Stimulated activated naive CD8-positive, alpha-beta T cell treated with anti-CD3 and anti-CD28 coated beads, Interleukin-15, amount 100 ng/mL, for 72 hours (primary cell): ENCODE measurements at places on chromosomes 5 and 9.

DNA sequence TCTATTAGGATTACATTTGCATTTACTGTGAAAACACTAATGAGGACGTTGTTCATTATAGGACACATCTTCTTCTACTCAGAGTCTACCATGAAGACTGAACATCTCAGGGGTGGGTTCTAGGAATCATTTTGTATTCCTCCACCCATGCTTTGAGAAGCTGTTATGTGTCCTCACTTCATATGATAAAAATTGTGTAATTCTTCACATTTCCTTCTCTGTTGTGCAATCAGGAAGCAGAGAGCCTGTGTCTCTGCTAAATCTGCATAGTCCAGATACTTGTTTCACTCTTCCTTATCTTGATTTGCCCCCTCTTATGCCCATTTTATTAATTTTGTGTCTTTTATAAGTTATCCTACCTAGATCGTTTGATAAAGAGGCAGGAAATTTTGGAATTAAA is 97.8 kb upstream of the IQGAP2 start:
- DNase-seq, result no peak

GRCh38 chr5:122319897-122320296 is 7.9 kb downstream of the SNCAIP start:
- no peak for DNase-seq

GRCh38 chr9:105173306-105173705 is 71.1 kb upstream of the SLC44A1 start:
- DNase-seq, result no peak

DNA sequence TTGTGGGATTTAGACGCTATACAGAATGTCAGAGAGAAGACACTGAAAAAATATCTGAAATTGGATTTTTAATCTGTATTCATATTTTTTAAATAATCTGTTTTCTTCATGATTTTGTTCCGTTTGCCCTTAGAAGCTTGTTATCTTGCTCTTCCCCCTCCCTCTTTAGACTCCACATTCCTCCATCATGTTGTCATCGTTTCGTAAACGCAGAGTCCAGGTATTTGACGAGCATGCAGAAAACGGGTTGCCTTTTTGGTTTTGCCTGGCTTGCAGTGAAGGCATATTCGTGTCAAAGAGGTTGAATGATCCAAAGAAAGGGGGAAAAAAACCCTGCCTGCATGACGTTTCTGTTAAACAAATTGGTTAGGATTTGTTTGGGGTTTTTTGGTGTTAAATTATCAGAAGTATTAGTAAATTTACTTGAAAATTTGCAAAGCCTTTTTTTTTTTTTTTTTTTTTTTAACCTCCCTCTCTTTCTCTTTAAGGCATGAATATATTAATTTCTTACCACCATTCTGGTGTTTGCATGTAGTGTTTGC is 2.9 kb downstream of the SPTAN1 start:
- DNase-seq, result no peak

DNA sequence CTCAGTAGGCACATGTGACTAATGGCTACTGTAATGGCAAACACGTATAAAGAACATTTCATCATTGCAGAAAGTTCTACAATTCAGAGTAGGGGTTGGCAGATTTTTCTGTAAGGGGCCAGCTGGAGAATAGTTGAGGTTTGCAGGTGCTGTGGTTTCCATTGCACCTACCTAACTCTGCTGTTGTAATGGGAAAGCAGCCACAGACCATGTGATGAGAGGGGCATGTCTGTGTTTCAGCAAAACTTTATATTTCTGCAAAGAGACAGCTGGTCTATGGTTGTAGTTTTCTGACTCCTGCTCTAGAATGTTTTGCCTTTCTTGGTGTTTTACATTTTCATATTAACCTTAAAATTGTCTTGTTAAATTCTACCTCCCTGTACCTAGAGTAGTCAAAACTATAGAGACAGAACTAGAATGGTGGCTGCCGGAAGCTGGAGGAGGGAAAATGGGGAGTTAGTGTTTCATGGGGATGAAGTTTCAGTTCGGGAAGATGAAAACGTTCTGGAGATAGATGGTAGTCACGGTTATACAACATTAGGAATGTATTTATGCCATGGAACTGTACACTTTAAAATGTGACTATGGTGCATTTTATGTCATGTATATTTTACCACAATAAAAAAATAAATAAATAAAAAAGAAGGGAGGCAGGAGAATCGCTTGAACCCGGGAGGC is 44.3 kb downstream of the NUP214 start:
- no peak for DNase-seq

GRCh38 chr5:145378226-145378625 is 456.9 kb downstream of the PRELID2 start:
- no peak for DNase-seq

DNA sequence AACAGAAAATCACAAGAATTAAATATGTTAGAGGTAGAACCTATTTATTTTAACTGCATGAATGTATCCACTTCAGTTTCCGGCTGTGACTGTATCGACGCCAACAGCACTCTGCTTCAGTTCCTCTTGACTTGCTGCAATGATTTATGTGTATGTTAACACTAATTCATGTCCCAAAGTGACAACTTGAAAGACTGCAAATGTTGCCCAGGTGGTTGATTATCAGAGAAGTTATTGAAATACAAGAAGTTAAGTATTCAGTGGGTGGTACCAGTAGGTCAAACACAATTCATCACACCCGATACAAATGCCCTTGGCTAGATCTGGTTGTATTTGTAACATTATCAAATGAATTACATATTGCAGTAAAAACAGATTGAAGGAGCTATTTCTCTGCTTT is 622.7 kb upstream of the CDH18 start:
- no peak for DNase-seq

- no peak for DNase-seq
Observed at GRCh38 chr9:20044686-20045085, 255.8 kb upstream of the SLC24A2 start.

DNA sequence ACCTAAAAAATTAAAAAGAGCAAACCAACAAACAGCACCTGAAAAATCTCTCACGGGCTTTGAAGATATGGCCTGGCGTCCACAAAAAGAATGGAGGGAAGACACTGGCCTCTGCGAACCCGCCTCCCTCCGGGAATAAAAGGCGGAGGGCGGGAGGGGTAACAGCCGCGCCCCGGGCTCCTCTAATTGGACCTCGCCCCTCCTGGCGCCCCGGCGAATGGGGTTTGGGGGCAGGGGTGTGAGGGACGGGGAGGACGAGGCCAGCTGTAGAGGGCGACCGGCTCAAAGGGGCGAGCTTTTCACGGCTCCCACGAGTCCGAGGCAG is 753 bp downstream of the FANCC start:
- no peak for DNase-seq
